Panc1 (cell line): ENCODE measurements at places on chromosomes 7 and 10. TPM values are rescaled to one million over a fixed set of nuclear protein-coding genes. Genes with fewer than 3 reads are reported as not detected.

The SPDYE9 gene
- total RNA-seq: not detected

The CFAP70 gene
- 0.10 TPM for total RNA-seq

The FKBP6 gene
- total RNA-seq: not detected

DNA sequence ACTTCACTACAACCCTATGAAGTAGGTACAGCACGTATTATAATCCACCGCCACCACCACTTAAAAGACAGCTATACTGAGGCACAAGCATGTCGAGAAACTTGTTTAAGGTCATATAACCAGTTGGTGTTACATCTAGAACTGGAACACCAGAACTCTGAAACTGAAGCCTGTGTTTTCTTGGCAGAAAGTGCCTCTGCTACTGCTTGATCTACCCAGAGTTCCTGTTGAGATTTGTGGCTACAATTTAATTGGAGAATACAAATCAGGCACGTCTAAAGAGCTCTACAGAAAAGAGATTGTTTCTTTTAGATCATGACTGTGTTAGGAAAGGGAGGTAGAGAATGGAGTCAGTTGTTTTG lies 4.3 kb upstream of the ADD3 start:
- no peaks in the 10 kb centered on the region; the same call in 1 of the 2 replicates for H3K36me3 ChIP-seq
- H3K27ac ChIP-seq: no peak overlapping the region
- DNase-seq: no peak
- peaks cover 8% of the 10 kb centered on the region; the same call in 1 of the 2 replicates for H3K4me1 ChIP-seq
- no peaks in the 10 kb centered on the region for H3K27me3 ChIP-seq
- no peak overlapping the region for H3K4me3 ChIP-seq

GRCh38 chr7:2503056-2503941 lies 16.3 kb upstream of the LFNG start:
- peaks cover 13% of the 10 kb centered on the region for H3K4me1 ChIP-seq
- DNase-seq: no peak
- no peak overlapping the region for H3K4me3 ChIP-seq
- H3K27me3 ChIP-seq: no peaks in the 10 kb centered on the region
- no peaks in the 10 kb centered on the region for H3K36me3 ChIP-seq

- H3K27me3 ChIP-seq: no peaks in the 10 kb centered on the region
- no peak for DNase-seq
Observed at GRCh38 chr10:126114884-126115555, 218.7 kb downstream of the FANK1 start.

DNA sequence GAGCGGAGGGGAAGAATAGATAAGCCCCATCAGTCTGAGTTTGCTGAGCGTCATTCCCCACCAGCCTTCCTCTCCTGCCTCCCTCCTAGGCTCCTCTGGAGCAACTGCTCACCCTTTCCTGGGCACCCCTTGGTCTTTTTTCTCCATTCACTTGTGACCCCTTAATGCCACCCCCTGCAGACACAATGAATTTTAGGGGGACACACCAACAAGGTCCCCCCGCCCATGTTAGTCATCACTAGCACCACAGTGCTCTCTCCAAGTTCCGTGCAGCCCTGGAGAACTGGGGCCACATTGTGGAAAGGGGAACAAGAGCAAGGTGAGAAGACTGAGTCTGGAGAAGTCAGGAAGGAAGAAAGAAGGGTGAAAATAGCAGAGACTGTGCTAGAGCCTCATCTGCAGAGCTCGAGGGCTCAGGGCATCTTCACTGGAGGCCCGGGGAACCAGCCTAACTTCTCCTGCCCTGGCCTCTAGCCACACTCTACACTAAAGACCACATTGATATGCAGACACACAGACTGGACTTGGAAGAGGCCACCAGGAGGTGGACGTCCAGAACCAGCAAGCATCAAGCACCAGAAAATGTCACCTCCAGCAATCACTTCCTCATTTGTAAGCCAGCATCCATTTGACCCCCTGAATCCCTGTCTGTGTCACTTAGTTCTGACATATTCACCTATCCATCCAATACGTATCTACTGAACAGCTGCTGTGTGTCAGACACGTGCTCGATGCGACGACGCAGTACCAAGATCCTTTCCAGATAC lies 17.5 kb downstream of the RGR start:
- no peaks in the 10 kb centered on the region for H3K4me1 ChIP-seq
- H3K27ac ChIP-seq: no peak overlapping the region
- no peak overlapping the region for H3K4me3 ChIP-seq
